ENCODE measurements at places on chromosomes 5 and 9.
A peak's percentile ranks its signal among the peaks of the same experiment; 100 is the strongest.

DNA sequence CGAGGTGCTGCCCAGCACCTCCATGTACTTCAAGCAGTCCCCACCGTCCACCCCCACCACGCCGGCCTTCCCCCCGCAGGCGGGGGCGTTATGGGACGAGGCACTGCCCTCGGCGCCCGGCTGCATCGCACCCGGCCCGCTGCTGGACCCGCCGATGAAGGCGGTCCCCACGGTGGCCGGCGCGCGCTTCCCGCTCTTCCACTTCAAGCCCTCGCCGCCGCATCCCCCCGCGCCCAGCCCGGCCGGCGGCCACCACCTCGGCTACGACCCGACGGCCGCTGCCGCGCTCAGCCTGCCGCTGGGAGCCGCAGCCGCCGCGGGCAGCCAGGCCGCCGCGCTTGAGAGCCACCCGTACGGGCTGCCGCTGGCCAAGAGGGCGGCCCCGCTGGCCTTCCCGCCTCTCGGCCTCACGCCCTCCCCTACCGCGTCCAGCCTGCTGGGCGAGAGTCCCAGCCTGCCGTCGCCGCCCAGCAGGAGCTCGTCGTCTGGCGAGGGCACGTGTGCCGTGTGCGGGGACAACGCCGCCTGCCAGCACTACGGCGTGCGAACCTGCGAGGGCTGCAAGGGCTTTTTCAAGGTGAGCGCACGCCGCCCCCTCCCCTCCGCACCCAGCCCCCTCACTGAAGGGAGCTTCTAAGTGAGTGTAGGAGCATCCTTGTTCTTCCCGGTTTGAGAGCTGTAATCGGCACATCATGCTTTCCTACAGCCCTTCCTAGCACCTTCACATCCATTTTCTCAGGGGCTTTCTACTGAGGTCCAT is 6.9 kb downstream of the NR4A3 start:
- no peak for DNase-seq

GRCh38 chr5:123119334-123119986 is 30.4 kb downstream of the PRDM6 start:
- no peak for DNase-seq

DNA sequence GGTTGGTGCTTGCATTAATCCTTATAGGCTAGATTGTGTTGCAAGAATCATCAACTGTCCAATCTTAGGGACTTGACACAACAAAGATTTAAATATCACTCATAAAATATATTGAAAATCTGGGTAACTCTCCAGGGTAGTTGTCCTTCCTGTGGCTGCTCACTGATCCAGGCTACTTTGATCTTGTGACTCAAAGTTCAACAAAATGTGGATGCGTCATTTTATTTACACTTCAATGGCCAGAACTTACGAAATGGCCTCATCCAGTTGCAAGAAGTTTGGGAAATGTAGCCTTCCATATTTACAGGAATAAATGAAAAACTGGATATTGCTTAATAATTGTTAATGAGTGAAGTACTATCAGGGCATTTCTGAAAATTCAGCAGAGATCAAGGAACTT is 235.5 kb upstream of the ACTBL2 start:
- peak; percentile 35 for DNase-seq

GRCh38 chr5:79056847-79057246 is 12.6 kb downstream of the DMGDH start:
- no peak for DNase-seq

DNA sequence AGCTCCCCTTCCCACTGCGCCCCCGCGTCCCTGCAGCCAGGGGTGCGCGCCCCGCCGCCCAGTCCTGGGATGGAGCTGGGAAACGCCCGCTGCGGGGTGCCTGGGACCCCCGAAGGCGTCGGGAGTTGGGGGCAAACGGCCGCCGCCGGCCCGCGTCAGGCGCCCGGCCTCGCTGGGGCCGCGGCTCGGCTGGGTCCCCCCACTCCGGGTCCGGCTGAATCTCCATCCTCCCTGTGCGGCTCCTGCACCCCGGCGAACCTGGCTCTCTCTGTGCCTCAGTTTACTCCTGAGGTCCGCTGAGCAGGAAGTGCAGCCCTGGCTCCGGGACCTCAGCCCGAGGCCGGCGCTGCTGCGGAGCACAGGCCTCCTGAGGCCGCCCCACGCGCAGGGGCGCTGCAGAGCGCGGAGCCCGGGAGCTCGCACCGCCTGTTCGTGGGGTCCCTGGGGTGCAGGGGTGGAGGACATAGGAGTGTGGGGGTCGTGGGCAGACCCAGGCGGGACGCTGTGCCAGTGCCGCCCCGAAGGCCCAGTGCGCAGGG is 13.9 kb upstream of the TMEM250 start:
- DNase-seq, result no peak

DNA sequence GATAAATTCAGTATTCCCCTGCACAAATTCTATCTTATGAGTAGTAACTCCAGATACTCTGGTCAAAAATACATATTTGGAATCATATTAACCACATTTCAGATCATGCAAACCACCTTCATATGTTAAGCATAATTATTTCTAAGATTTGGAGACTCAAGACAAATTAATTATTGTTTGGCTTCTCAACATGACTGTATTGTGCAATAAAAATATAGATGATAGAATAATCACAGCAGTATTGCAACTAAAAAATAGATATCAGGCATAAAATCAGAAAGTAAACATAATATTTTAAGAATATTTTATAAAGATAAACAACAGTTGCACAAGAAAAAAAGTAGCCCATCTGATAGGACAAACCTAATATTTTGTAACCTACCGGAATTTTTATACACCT is 1767.6 kb upstream of the NUDT12 start:
- DNase-seq, result no peak

- DNase-seq, result no peak
These were observed 26.2 kb downstream of the SLC35A4 start for GRCh38 chr5:140590861-140591260.

DNA sequence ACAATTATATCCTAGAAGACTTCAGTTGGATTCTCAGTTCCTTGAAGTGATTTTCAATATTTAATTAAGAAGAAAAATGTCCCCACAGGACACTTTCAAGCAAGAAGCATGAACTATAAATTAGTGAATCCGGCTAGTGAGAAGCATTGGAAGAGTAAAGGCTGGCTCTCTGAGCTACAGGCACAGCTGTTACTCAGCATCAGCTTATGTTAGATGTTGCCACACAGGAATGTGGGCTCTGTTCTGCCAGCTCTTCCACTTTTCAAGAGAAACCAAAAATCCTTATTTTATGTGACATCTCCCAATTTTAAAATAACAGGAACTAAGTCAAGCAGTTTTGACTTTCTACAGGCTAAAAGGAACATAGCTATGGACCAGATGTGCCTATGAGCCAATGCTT is 14.9 kb downstream of the ZNF474 start:
- DNase-seq, result no peak

GRCh38 chr9:94656200-94656599 is 16.9 kb upstream of the FBP1 start:
- DNase-seq, result peak; percentile 85

- DNase-seq, result peak; percentile 43
These were observed 18.0 kb downstream of the MTRR start for GRCh38 chr5:7886849-7887475.

GRCh38 chr5:36928947-36929346 is 52.4 kb downstream of the NIPBL start:
- no peak for DNase-seq

DNA sequence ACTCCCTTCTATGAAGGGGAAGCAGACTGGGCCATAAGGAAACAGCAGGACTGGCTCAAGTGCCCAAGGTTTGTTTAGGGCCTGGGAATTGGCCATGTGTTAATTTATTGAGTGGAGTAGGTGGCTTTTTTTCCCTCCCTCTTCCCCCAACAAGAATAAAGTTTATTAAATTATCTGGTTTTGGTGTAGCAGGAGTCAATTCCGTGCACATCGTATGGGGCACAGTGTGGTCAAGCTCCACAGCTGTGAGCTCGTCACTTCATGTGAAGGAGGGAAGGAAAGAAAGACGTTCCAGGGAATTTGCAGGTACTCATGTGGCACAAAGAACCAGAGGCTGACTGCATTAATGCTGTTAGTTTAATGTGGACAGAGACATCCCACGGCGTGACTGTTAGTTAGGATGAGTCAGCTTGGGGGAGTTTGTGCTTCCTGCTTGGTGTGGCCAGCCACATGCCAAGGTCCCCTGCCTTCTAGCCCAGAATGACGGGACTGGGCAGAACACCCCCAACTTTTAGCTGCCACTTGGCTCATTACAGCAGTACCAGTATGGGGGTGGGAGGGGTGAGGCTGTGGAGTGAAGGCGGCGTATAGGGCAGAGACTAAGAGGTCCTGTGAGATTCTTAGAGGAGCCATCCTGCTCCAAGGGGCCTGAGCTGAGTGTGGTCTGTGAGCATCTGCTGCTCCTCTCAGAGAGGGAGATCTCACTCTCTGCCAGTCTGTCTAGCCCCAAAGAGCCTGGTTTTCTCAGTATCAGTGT is 33.2 kb downstream of the CSF1R start:
- peak; percentile 86 for DNase-seq

- DNase-seq, result no peak
These were observed 639.4 kb downstream of the SEMA5A start for GRCh38 chr5:8906303-8906967.

- no peak for DNase-seq
These were observed 243.8 kb downstream of the CDK5RAP2 start for GRCh38 chr9:120336021-120336752.

GRCh38 chr5:43685252-43685950 is 82.4 kb downstream of the NNT start:
- no peak for DNase-seq

DNA sequence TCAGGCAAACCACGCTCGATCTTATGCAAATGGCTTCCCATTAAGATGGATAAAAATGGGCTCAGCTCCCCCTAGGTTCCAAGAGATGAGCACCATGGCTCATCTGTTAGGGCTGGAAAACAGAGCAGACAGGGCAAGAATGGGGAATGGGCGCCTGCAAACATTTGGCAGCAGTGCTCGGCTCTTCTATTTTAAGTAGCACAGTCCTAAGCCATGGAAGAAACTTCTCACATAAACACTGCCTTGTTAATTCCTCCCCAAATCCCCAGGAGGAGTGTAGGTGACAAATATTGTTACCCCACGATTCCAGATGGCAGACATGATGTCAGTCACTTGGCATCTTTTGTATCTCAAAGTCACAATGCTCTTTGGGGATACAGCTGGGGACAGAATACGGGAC is 221.8 kb downstream of the ICE1 start:
- DNase-seq, result no peak

GRCh38 chr9:37946971-37947370 is 43.0 kb upstream of the SLC25A51 start:
- DNase-seq, result no peak

- no peak for DNase-seq
These were observed 359.4 kb upstream of the ARRDC3 start for GRCh38 chr5:91742550-91742949.

DNA sequence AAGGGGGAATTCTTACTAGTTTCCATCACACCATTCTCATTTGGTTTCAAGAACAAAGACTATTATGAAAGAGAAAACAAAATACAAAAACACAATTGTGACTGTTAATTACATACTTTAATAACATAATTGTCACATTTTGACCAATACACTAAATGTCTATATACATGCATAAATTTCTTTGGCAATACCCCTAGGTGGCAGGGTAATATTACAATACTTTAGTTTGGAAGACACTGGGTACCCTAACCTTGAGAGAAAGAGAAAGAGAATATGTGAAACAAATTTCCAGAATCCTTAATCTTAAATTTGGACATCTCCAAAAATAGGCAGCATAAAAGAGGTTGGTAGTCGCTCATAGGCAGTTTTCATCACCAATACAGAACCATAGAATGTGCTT is 619.6 kb upstream of the ADAMTS16 start:
- DNase-seq, result no peak

DNA sequence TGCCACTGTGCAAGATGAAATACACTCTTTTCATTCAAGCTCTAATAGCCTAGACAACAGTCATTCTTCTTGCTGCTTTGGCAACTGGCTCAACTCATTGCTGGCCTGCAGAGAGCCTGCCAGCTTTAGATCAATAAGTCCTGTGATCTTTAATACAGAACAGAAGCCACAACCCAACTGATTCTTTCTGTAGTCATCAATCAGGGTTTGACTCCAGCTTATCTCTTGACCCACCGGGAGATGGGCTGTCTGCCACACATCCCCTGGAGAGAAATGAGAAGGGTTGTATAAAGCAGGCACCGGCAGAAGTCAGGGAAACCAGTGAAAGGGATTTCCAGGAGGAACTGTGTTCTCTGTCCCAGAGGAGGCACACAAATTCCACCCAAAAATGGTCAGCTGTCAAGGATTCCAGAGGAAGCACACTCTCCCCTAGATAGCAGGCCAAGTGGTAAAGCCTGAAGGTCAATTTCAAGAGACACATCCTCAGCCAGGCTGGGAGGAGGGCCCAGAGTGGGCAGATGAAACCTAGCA is 24.5 kb downstream of the LHFPL2 start:
- DNase-seq, result no peak

DNA sequence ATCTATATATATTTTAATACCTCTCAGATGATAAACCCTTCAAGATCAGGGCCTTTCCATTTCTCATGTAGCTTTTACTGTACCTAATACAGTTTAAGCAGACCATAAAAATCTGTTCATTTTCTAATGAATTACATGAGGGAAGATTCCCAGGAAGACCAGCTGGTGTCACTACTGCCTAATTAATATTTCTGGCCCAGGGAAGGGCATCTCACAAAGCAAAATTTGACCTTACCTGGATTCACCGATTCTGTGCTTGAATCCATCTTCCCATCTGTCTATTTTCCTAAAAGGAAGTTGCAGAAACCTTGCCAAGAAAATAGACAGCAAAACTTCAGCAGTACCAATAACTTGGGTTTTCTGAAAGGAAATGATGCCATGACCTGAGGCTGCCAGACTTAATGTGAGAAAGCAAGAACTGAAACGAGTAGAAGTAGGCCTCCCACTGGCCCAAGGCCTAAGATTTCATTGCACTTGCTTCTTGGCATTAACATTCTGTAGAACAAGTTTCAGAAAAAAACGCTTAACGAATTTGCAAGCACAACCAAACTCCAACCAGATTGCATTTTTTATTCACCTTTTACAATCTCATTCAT is 83.0 kb upstream of the GLIS3 start:
- DNase-seq, result peak; percentile 37

GRCh38 chr9:121240472-121241135 is 27.4 kb upstream of the GSN start:
- DNase-seq, result no peak
